Activated CD4-positive, alpha-beta memory T cell treated with anti-CD3 and anti-CD28 coated beads for 36 hours (primary cell): ENCODE measurements at places on chromosomes 3 and 15. TPM values are rescaled to one million over a fixed set of nuclear protein-coding genes. Genes with fewer than 3 reads are reported as not detected.

- no peak overlapping the region for H3K27ac ChIP-seq
- no peaks in the 10 kb centered on the region for H3K36me3 ChIP-seq
- DNase-seq, result no peak
- peaks cover 2% of the 10 kb centered on the region for H3K4me1 ChIP-seq
- peaks cover 4% of the 10 kb centered on the region for H3K27me3 ChIP-seq
Measured at GRCh38 chr15:86677278-86677677, 597.6 kb downstream of the AGBL1 start.

DNA sequence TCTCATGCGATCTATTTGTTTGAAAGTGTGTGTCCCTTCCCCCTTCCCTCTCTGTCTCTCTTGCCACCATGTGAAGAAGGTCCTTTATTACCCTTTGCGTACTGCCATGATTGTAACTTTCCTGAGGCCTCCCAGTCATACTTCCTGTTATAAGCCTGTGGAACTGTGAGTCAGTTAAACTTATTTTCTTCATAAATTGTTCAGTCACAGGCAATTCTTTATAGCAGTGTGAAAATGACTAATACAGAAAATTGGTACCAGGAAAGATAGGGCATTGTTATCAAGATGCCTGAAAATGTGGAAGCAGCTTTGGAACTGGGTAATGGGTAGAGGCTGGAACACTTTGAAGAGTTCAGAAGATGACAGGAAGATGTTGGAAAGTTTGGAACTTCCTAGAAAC is 743.7 kb upstream of the NECTIN3 start:
- peaks cover 2% of the 10 kb centered on the region for H3K27me3 ChIP-seq
- no peak for DNase-seq
- no peak overlapping the region for H3K4me3 ChIP-seq
- H3K27ac ChIP-seq, result no peak overlapping the region
- H3K36me3 ChIP-seq, result no peaks in the 10 kb centered on the region

DNA sequence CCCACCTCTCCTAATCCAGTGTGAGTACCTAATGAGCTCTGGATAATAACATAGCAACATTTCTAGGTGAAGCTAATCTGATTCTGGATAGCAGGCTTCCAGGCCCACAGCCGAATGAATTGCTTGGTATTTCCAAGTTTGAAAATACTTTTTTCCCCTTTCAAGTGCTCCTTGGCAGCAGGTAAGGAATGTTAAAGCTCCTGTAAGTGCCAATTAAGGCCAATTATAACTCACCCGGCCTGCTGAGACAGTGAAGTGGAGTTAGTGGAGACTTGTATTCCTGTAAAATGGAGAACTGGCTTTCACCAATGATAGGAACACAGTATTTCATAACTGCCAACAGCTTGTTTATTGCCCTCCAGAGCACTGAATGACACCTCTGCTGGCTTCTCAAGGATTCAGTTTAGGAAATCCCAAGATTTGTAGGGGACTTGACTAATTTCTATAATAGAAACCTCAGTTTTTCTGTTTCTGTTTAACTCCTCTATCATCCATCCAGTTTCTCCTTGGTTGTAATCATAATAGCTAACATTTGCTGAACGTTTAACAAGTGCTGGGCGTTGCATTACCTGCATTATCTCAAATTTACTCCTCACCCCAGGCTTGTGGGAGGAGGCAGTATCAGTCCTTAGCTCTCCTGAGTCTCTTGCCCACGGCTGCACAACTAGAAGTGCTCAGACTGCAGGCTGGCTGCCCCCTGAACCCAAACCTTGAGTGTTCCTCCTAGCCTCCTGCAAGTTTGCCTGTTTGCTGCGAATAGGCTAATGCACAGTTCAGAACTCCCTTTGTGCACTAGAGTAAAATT is 52.7 kb upstream of the SCAANT1 start:
- DNase-seq, result peak; percentile 22
- H3K4me1 ChIP-seq, result peaks cover 70% of the 10 kb centered on the region
- peak overlapping the region; percentile 54 for H3K27ac ChIP-seq

The CP gene
- total RNA-seq, result not detected

The SLC12A1 gene
- total RNA-seq, result not detected

The TLR9 gene
- 0.59 TPM for total RNA-seq

GRCh38 chr3:14959359-14959943 is 12.1 kb downstream of the NR2C2 start:
- H3K27ac ChIP-seq, result peak overlapping the region; percentile 80
- H3K36me3 ChIP-seq, result peaks cover 19% of the 10 kb centered on the region
- peaks cover 54% of the 10 kb centered on the region for H3K4me1 ChIP-seq
- H3K27me3 ChIP-seq, result no peaks in the 10 kb centered on the region
- H3K4me3 ChIP-seq, result peak overlapping the region; percentile 59

DNA sequence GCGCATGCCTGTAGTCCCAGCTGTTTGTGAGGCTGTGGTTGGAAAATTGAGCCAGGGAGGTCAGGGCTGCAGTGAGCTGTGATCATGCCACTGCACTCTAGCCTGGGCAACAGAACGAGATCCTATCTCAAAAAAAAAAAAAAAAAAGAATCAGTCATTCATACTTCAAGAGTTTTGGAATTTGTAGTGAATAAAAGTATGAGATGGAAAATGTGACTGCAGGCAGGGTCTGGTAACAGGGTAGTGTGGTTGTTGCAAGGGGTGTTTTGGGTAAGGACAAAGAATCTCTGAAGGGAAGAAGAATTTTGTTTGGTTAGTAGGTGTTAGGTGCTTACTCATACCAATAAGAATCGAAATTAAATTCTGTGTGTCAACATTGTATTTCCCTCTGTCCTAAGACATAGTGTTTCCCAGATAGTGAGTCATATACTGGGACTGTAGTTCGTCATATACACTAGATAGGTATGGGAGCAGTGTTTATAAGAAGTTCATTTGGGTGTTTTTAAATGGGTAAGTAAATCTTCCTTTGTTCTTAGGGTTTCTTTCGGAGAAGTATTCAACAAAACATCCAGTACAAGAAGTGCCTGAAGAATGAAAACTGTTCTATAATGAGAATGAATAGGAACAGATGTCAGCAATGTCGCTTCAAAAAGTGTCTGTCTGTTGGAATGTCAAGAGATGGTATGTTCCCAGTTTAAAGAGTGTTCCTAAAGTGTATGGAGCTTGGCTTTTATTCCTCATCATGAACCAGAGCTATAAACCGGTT is 14.2 kb downstream of the NR1D2 start:
- H3K36me3 ChIP-seq, result peaks cover 23% of the 10 kb centered on the region
- no peaks in the 10 kb centered on the region for H3K27me3 ChIP-seq
- no peak overlapping the region for H3K4me3 ChIP-seq
- peak; percentile 43 for DNase-seq
- peak overlapping the region; percentile 57 for H3K27ac ChIP-seq

The MITF gene
- total RNA-seq, result not detected

- H3K4me3 ChIP-seq, result no peak overlapping the region
- H3K27ac ChIP-seq, result no peak overlapping the region
- no peaks in the 10 kb centered on the region for H3K27me3 ChIP-seq
- DNase-seq, result no peak
- peaks cover 2% of the 10 kb centered on the region for H3K4me1 ChIP-seq
Measured at GRCh38 chr3:189375532-189375931, 203.8 kb downstream of the TPRG1 start.

GRCh38 chr3:150798122-150798618 is 35.2 kb upstream of the SIAH2 start:
- no peak overlapping the region for H3K27ac ChIP-seq
- no peaks in the 10 kb centered on the region for H3K36me3 ChIP-seq
- DNase-seq, result no peak
- H3K4me1 ChIP-seq, result peaks cover 13% of the 10 kb centered on the region
- H3K27me3 ChIP-seq, result peaks cover 4% of the 10 kb centered on the region
- H3K4me3 ChIP-seq, result no peak overlapping the region

DNA sequence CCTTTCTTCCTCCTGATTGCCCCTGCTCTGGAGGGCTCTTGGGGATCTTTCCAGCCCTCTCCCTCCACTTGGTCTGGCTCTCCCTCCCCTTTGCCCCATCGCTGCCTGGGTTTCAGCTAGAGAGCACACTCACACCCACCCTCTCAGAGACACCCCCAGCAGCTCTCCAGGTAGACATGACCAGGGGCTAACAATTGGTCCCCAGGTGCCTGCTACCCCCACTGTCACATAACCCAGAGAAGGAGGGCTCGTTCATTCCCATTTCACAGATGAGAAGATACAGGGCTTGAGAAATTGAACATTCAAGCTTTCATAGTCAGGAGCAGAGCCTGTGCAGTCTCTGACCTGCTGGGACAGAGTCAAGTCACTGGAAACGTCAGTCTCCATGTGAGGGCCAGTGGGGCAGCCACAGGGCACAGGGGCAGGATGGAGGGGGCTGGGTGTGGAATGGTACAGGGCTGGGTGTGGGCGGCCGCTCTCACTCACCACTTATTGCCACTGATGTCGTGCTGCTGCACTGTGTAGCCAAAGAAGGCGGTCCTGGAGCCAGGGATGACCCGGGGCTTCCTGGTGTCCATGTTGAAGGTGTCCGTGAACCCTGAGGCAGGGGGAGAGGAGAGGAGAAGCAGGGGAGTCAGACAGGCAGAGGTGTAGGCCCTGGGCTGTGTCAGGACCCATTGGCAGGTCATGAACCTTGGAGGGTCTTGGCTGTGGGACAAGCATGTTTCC is 29.4 kb downstream of the ITGA11 start:
- DNase-seq, result no peak
- H3K36me3 ChIP-seq, result no peaks in the 10 kb centered on the region
- no peak overlapping the region for H3K4me3 ChIP-seq
- no peaks in the 10 kb centered on the region for H3K4me1 ChIP-seq
- H3K27me3 ChIP-seq, result peaks cover 2% of the 10 kb centered on the region
- no peak overlapping the region for H3K27ac ChIP-seq

DNA sequence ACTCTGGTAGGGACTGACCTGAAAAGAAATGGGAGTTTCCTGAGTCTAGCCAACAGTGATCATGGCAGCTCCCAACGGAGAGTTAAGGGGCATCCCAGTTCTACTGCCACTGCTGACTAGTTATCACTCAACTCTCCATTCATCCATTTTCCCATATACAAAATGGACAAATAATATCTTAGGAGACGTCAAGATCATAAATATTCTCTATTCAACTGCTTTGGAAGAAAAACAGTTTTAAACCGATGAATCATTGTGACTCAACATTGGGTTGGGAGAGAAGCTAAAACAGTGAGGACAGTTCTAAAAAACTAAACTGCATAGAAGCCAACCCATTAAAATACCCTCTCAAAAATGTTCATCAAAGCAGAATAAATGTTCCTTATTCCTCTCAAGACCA is 57.6 kb upstream of the CHRM5 start:
- peaks cover 6% of the 10 kb centered on the region for H3K4me1 ChIP-seq
- H3K36me3 ChIP-seq, result no peaks in the 10 kb centered on the region
- H3K27me3 ChIP-seq, result no peaks in the 10 kb centered on the region
- no peak for DNase-seq

The MAN2C1 gene
- total RNA-seq, result 192 TPM

GRCh38 chr3:122944671-122945161 is 82.8 kb downstream of the SEMA5B start:
- H3K27me3 ChIP-seq, result no peaks in the 10 kb centered on the region
- H3K4me1 ChIP-seq, result peaks cover 5% of the 10 kb centered on the region
- H3K4me3 ChIP-seq, result no peak overlapping the region
- no peaks in the 10 kb centered on the region for H3K36me3 ChIP-seq
- H3K27ac ChIP-seq, result no peak overlapping the region

- no peaks in the 10 kb centered on the region for H3K36me3 ChIP-seq
- DNase-seq, result peak; percentile 45
- peaks cover 27% of the 10 kb centered on the region for H3K4me1 ChIP-seq
- H3K4me3 ChIP-seq, result no peak overlapping the region
Measured at GRCh38 chr15:40891810-40892446, 2.3 kb upstream of the VPS18 start.

The FGF7 gene
- total RNA-seq, result not detected

- H3K27me3 ChIP-seq, result peaks cover 8% of the 10 kb centered on the region
- DNase-seq, result no peak
- H3K4me1 ChIP-seq, result peaks cover 4% of the 10 kb centered on the region
- H3K27ac ChIP-seq, result no peak overlapping the region
Measured at GRCh38 chr3:149203758-149204157, 17.9 kb downstream of the CP start.

The HRH1 gene
- 2.9 TPM for total RNA-seq

The ZNF280D gene
- 19.3 TPM for total RNA-seq
